ENCODE measurements at places on chromosomes 1 and 21. TPM values are rescaled to one million over a fixed set of nuclear protein-coding genes. Genes with fewer than 3 reads are reported as not detected.
A peak's percentile ranks its signal among the peaks of the same experiment; 100 is the strongest.

- no peak for DNase-seq
- no peak overlapping the region for H3K27ac ChIP-seq
- no peaks in the 10 kb centered on the region for H3K36me3 ChIP-seq
Observed at GRCh38 chr21:34642211-34643075, 26.4 kb upstream of the CLIC6 start.

DNA sequence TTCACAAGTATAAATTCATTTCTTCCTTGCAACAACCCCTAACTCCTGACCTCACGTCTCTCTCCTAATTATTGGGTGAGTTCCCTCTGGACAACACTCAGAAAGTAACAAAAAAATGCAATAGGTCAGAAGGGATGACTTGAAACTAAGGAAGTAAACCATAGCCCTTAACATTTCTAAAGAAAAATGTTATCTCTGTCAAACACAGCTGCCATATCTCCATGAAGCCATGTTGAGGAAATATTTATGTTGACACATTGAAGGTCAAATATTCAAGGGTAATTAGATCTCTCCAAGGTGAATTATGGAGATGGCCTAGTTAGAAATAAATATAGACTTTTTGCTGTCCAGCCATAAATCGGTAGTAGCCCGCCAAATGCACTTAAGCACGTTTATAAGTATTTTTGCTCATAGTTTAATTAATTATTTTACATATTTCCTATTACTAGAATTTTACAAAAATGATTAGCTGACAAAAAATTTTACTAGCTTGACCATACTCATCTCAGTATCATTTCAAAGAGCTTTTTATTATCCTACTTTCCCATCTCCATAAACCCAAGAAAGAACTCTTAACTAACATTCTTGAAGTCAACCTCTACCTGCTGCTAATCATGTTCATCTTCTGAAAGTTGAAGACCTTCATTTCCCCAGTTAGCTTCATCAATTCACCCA is 160.1 kb upstream of the PKN2 start:
- DNase-seq = no peak
- no peak overlapping the region for H3K27ac ChIP-seq
- no peak overlapping the region for H3K4me3 ChIP-seq
- H3K36me3 ChIP-seq = no peaks in the 10 kb centered on the region
- peaks cover 2% of the 10 kb centered on the region for H3K27me3 ChIP-seq
- H3K4me1 ChIP-seq = no peaks in the 10 kb centered on the region

DNA sequence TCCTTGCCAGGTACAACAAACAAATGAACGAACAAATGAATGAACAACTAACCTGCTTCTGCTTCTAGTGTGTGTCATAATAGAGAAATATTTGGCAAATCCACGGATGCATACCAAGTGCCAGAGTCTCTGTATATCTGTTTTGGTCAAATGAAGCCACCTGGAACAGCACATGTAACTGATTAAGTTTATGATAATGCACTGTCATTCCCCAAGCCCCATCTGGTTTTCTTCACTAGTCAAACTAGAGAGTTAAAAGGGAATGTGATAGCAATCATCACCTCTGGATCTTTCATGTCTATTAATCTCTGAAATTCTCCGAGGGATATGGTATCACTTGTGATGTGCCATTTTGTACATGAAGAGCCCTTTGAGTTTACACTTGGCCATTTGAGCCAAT is 21.0 kb upstream of the SCAF4 start:
- H3K4me3 ChIP-seq = no peak overlapping the region
- no peak for DNase-seq
- H3K36me3 ChIP-seq = no peaks in the 10 kb centered on the region
- H3K27ac ChIP-seq = no peak overlapping the region
- H3K27me3 ChIP-seq = peaks cover 8% of the 10 kb centered on the region
- peaks cover 1% of the 10 kb centered on the region for H3K4me1 ChIP-seq

FNDC5 gene
- 2.0 TPM for total RNA-seq

GRCh38 chr1:225446981-225447615 is 19.3 kb upstream of the LBR start:
- no peak overlapping the region for H3K4me3 ChIP-seq
- no peak overlapping the region for H3K27ac ChIP-seq
- DNase-seq = no peak
- H3K36me3 ChIP-seq = no peaks in the 10 kb centered on the region

MYOG gene
- not detected for total RNA-seq

RIIAD1 gene
- not detected for total RNA-seq

- no peaks in the 10 kb centered on the region for H3K4me1 ChIP-seq
- no peak overlapping the region for H3K4me3 ChIP-seq
- no peak overlapping the region for H3K27ac ChIP-seq
- H3K27me3 ChIP-seq = no peaks in the 10 kb centered on the region
- peaks cover 71% of the 10 kb centered on the region for H3K36me3 ChIP-seq
Observed at GRCh38 chr1:19101244-19101643, 108.8 kb downstream of the UBR4 start.

DNA sequence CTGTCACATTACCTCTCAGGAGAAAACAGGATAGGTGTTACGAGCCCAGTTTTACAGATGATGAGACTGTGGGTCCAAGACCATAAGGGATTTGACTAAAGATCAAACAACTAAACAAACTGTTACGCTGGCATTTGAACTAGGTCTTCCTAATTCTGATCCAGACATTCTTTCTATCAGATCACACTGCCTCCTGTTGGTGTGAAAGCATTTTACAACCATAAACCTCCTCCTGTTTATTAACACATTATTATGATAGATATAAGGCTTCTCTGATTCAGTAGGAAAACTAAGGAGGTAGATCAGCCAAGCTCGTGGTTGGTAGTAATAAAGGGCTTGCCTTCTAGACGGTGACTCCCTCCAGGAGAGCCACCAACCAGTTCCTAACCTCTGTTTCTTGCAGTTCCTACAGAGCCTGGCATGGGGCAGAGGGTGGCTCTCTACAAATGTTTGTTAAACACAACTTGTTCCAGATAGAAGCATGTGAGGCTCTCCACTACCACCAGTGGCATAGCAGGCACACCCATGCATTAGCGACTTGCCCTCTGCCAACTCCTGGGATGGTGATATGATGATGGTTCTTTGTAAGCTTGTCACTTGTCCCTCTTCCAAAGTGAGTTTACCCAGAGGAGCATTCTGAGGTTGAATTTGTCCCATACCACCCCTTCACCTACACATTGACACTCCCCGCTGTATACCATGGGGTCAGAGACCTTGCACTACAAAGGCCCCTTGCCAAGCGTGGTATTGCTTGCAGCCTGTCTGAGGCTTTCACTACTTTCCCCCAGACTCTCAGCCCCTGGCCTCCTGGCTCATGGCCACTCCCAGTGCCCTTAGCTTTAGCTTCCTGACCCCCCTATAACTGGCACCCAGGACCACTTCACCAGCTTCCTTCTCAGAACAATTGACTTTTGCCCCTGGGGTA is 96.4 kb upstream of the HOOK1 start:
- DNase-seq = no peak
- no peak overlapping the region for H3K27ac ChIP-seq
- H3K36me3 ChIP-seq = no peaks in the 10 kb centered on the region
- no peaks in the 10 kb centered on the region for H3K27me3 ChIP-seq
- H3K4me1 ChIP-seq = no peaks in the 10 kb centered on the region

MR1 gene
- 4.3 TPM for total RNA-seq

MATN1 gene
- total RNA-seq = 0.39 TPM

DNA sequence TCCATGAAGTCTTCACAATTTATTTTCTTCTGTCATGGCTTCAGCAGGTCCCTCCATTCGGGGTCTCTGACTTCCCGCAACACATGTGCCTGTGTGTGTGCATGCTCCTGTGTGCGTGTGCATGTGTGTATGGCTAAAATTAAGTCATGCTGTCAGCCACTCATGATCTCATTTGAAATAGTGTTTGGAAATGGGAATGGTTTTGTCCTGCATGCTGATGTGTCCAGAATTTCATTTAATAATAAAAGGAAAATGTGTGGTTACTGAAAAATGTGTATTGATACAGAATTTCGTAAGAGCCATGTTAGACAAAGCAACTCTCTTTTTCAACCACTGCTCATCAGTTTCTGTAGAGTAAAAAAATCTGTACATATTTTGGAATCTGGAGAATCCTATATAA is 123.8 kb upstream of the PRDX6 start:
- no peaks in the 10 kb centered on the region for H3K4me1 ChIP-seq
- peaks cover 3% of the 10 kb centered on the region for H3K27me3 ChIP-seq
- no peaks in the 10 kb centered on the region for H3K36me3 ChIP-seq
- H3K4me3 ChIP-seq = no peak overlapping the region
- DNase-seq = peak; percentile 5

DNA sequence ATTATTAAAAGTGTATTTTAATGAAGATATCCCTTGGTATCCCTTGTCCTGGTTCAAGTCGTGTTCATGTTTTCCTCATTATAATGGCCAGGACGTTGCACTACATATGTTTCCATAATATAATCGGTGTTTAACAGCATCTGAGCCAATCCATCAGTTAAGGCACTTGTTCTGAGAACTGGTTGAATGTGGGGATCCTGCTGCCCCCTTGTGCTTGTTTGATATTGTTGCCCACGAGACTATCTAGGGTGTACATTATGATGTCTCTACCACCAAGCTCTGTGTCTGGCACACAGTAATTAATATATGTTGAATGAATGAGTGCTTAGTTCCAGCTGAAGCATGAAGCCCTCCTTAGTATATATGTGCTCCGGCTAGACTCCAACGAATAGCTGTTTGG is 193.0 kb downstream of the CACNA1E start:
- no peaks in the 10 kb centered on the region for H3K27me3 ChIP-seq
- H3K4me1 ChIP-seq = no peaks in the 10 kb centered on the region
- H3K4me3 ChIP-seq = no peak overlapping the region
- H3K36me3 ChIP-seq = no peaks in the 10 kb centered on the region

ZNF436 gene
- total RNA-seq = 18.4 TPM

DNA sequence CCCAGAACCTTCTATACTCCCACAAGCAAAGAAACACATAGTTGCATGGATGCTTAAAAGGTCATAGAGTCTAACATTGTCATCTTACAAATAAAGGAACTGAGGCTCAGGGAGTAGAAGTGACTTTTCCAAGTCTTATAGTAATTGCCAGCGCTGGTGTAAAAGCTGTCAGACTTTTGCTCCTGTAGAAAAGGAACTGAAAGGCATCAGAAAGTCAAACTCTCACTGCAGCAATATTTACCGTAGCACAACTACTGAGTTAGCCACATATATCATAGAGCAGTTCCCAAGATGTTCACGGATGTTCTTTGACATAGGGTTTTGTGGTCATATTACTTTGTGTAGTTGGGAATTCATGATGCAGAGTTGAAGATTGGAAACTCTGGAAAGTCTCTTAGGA is 16.6 kb upstream of the USP24 start:
- no peaks in the 10 kb centered on the region for H3K27me3 ChIP-seq
- no peak overlapping the region for H3K27ac ChIP-seq
- no peak overlapping the region for H3K4me3 ChIP-seq
- no peak for DNase-seq

- no peaks in the 10 kb centered on the region for H3K27me3 ChIP-seq
- H3K36me3 ChIP-seq = no peaks in the 10 kb centered on the region
- H3K4me1 ChIP-seq = peaks cover 11% of the 10 kb centered on the region
- no peak overlapping the region for H3K27ac ChIP-seq
Observed at GRCh38 chr1:26099780-26100179, 11.8 kb upstream of the PDIK1L start.

DNA sequence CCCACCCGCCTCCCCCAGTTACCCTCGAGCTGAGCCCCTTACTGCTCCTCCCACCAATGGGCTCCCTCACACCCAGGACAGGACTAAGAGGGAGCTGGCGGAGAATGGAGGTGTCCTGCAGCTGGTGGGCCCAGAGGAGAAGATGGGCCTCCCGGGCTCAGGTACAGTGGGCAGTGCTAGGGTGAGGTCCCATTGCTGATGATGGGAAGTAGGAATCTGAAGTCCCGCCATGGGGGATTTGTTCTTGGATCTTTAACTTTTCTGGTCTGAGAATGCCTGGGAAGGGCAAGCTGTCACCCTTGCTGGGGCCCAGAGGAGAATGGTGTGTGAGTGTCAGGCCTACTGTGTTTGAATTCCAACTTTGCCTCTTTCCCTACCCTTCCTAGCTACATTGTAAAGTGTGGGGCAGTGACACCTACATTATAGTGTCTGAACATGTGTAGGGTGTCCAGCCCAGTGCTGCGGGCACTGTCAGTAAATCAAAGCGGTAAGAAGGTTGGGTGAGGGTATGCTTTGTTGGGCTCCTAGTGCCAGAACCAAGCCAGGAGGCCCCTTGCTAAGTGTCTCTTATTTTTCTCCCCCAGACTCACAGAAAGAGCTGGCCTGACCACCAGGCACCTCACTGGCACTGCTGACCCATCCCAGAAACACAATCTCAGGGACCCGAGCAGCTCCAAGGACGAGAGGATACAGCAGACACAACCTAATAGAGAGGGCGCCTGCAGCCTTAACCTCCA is 44.7 kb downstream of the YARS1 start:
- peaks cover 21% of the 10 kb centered on the region for H3K36me3 ChIP-seq
- H3K27ac ChIP-seq = peak overlapping the region; percentile 59
- peaks cover 56% of the 10 kb centered on the region for H3K4me1 ChIP-seq
- no peaks in the 10 kb centered on the region for H3K27me3 ChIP-seq
- H3K4me3 ChIP-seq = no peak overlapping the region

DNA sequence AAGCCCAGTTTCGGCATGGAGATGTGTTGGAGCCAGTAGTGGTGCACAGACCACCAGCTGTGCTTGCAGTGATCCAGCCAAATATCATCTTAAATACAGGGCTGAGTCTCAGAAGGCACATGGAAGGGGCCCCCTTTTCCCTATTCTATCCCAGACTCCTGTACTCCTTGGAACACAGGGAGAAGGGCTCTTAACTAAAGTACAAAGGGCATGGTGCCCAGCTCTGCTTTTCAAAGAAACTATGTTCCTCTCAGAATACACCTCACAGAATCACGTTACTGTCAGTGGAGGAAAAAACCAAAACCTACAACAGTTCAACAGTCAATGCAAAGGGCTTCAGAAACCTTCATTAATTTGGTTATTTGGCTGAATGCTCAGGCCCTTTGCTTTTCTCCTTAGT is 180.6 kb upstream of the C1orf105 start:
- no peaks in the 10 kb centered on the region for H3K27me3 ChIP-seq
- no peak overlapping the region for H3K27ac ChIP-seq
- peaks cover 4% of the 10 kb centered on the region for H3K4me1 ChIP-seq

DNA sequence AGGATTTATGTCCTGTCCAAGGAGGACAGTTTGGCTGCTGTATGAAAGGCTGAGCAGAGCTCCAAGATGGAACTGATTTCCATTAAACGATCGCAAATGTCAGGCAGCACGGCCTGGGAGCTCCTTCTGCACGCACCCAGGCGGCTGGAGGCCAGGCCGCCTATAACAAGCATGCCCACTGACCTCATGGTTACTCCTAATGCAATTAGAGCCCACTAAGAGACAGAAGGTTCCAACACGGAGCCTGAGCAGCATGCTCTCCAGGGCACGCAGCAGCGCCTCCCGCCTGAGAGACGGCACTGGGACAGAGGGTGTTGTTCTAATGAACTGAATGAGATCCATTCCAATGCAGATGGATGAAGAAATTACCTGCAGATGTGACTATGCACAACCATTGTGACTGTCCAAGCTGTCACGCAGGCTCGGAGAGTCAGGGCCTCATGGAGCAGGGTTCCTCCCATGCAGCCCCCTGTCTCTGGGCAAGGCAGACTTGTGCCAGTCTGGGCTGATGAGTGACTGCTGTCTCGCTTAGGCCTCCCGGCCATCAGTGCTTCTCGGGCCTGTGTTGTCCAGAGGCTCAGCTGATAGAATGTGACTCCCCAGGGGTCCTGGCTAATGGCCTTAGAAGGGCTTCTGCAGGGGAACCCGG is 25.2 kb upstream of the CDCA8 start:
- no peak overlapping the region for H3K4me3 ChIP-seq
- no peak overlapping the region for H3K27ac ChIP-seq
- DNase-seq = no peak
- H3K4me1 ChIP-seq = peaks cover 4% of the 10 kb centered on the region
- peaks cover 16% of the 10 kb centered on the region for H3K27me3 ChIP-seq

- no peak overlapping the region for H3K4me3 ChIP-seq
- H3K4me1 ChIP-seq = peaks cover 4% of the 10 kb centered on the region
Observed at GRCh38 chr1:78440381-78440793, 50.4 kb upstream of the PTGFR start.

GRCh38 chr1:32335790-32336590 is at the start of gene MARCKSL1:
TSS of gene MARCKSL1 (minus strand) at chr1:32336233. CDS start at chr1:32336033, 200 bp downstream.
- no peaks in the 10 kb centered on the region for H3K27me3 ChIP-seq
- DNase-seq = peak; percentile 93
- peak within 1 kb of the TSS; percentile 71 for H3K27ac ChIP-seq
- peaks cover 18% of the 10 kb centered on the region for H3K36me3 ChIP-seq
